Aorta (tissue), 5 donors: ENCODE measurements at places on chromosomes 2 and 18. TPM values are rescaled to one million over a fixed set of nuclear protein-coding genes. Genes with fewer than 3 reads are reported as not detected.

Gene CGREF1
- polyA plus RNA-seq: 5.8 TPM

Gene GYPC
- polyA plus RNA-seq: 173 TPM

Gene ACADL
- polyA plus RNA-seq: 26.5 TPM

Gene STRADB
- polyA plus RNA-seq: 29.7 TPM

Gene MYCN
- polyA plus RNA-seq: 0.26 TPM

Gene LAPTM4A
- polyA plus RNA-seq: 252 TPM

Gene C1QL2
- polyA plus RNA-seq: 0.10 TPM

GRCh38 chr2:150296770-150297546 lies 190.5 kb downstream of the RND3 start:
- no peaks in the 10 kb centered on the region for H3K4me1 ChIP-seq
- DNase-seq: no peak
- H3K4me3 ChIP-seq: no peak overlapping the region
- H3K27ac ChIP-seq: no peak overlapping the region
- H3K36me3 ChIP-seq: no peaks in the 10 kb centered on the region

- no peaks in the 10 kb centered on the region for H3K27me3 ChIP-seq
- no peaks in the 10 kb centered on the region for H3K36me3 ChIP-seq
- H3K27ac ChIP-seq: no peak overlapping the region
- peaks cover 3% of the 10 kb centered on the region for H3K4me1 ChIP-seq
Measured at GRCh38 chr18:3213300-3214059, 6.3 kb downstream of the MYOM1 start.

DNA sequence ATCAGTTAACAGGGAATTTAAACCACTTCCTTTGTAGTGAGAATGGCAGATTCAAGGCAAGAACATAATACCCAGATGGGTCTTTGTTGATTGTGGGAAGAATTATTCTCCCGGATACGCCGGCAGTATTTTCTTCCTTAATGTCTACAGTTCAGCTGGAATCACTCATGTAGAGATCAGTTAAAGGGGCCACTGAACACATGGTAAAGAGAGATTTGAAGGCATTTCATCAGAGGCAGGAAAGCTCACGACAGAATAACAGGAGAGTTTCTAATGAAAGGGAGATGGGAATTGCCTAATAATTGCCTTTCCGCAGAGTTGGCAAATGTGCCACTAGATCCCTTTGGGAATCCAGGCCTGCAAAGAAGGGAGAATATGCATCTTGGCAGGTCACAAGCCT lies 327.7 kb upstream of the ZNF804A start:
- H3K36me3 ChIP-seq: no peaks in the 10 kb centered on the region
- H3K4me1 ChIP-seq: no peaks in the 10 kb centered on the region
- H3K27ac ChIP-seq: no peak overlapping the region
- no peak for DNase-seq

- no peak for DNase-seq
- H3K36me3 ChIP-seq: no peaks in the 10 kb centered on the region
- H3K4me3 ChIP-seq: no peak overlapping the region
- no peaks in the 10 kb centered on the region for H3K27me3 ChIP-seq
Measured at GRCh38 chr2:220847589-220847988, 724.5 kb downstream of the EPHA4 start.

GRCh38 chr2:150859877-150860276 lies 372.4 kb upstream of the RND3 start:
- no peak for DNase-seq
- no peaks in the 10 kb centered on the region for H3K27me3 ChIP-seq
- no peaks in the 10 kb centered on the region for H3K36me3 ChIP-seq
- no peak overlapping the region for H3K4me3 ChIP-seq
- H3K4me1 ChIP-seq: no peaks in the 10 kb centered on the region
- H3K27ac ChIP-seq: no peak overlapping the region

DNA sequence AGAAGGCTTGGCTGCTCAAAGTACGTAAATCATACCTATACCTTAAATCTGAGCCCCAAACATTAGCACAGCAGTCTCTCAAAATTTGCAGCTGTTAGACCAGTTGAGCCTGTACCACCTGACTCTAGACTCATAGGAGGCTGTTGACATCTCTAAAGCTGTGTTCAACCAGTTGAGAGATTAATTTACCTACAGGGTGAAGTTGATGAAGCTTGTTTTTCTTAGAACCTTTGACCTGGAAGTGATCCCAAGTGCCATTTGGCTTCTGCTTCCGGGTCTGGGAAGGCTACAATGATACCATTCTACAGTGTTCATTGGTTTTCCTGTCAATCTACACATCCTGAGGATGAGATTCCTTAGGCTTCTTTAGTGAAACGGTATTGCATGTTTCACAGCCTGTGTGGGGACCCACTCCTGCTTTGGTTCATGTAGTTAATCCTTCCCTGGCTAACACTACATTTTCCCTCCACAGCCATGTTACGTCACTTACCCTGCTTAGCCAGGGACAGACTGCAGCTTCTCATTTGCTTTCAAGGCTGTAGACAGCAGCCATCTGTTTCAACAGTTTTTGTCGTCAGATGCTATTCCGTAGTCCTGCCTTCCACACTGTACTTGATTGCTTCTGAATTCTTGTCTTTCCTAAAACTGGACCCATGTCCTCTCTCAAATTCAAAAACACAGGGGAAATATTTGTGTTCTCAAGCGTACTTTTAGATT lies 4.7 kb upstream of the IL1RL2 start:
- no peak for DNase-seq
- H3K27me3 ChIP-seq: no peaks in the 10 kb centered on the region
- H3K4me1 ChIP-seq: no peaks in the 10 kb centered on the region
- H3K27ac ChIP-seq: no peak overlapping the region
- H3K4me3 ChIP-seq: no peak overlapping the region
- H3K36me3 ChIP-seq: peaks cover 2% of the 10 kb centered on the region

DNA sequence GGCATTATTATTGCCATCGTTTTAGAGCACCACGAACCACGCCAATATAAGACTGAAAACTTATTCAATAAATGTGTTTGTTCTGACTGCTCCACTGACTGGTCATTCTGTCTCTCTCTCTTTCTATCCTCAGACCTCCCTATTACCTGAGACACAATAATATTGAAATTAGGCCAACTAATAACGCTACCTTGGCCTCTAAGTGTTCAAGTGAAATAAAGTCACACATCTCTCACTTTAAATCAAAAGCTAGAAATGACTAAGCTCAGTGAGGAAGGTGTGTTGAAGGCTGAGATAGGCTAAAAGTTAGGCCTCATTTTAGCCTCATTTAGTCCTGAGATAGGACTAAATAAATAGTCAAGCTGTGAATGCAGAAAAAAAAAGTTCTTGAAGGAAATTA lies 38.8 kb downstream of the G6PC2 start:
- no peaks in the 10 kb centered on the region for H3K27me3 ChIP-seq
- no peaks in the 10 kb centered on the region for H3K4me1 ChIP-seq
- no peaks in the 10 kb centered on the region for H3K36me3 ChIP-seq
- DNase-seq: no peak
- no peak overlapping the region for H3K4me3 ChIP-seq

GRCh38 chr2:217652761-217653639 lies 349.8 kb downstream of the TNS1 start:
- H3K36me3 ChIP-seq: no peaks in the 10 kb centered on the region
- H3K27ac ChIP-seq: peak overlapping the region; percentile 74
- no peaks in the 10 kb centered on the region for H3K27me3 ChIP-seq
- peaks cover 2% of the 10 kb centered on the region for H3K4me1 ChIP-seq
- peak; percentile 90 for DNase-seq
- H3K4me3 ChIP-seq: no peak overlapping the region

DNA sequence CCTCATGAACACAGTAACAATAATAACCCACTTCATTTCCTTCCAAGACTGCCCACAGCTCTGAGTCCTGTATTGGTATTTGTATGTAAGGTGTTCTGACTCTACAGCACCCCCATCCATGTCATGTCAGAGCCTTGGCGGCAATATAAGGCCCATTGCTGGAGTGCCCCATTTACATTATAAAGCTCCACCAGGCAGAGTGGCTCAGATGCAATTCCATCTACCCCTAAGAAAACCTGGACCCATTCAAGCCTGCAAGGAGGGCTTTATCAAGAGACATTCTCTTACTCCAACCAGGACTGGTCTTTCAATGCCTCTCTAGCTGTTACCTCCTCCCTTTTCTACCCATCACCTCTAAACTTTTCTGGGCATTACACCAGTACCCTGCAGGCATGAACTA lies 101.6 kb downstream of the ANTXR1 start:
- no peaks in the 10 kb centered on the region for H3K4me1 ChIP-seq
- H3K27me3 ChIP-seq: no peaks in the 10 kb centered on the region

- DNase-seq: peak; percentile 13
- H3K27ac ChIP-seq: no peak overlapping the region
- no peak overlapping the region for H3K4me3 ChIP-seq
- H3K36me3 ChIP-seq: no peaks in the 10 kb centered on the region
Measured at GRCh38 chr2:240157147-240157470, 16.7 kb upstream of the OTOS start.

DNA sequence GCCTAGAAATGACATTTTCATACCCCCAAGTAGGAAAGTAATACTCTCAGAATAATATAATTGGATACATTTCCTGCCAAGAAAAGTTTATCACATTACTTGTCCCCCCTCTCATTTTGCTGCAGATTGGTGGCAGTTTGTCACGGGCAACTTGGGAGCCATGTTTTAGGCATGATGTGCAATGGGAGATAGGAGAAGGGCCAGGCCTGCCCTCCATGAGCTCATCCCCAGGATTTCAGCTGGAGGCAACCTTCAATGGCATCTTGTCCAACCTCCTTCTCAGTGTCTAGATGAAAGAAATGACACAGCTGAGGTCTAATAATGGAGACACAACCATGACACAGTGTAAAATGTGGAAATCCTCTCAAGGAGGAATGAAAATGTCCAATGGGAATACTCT lies 11.4 kb upstream of the RAB31 start:
- H3K36me3 ChIP-seq: no peaks in the 10 kb centered on the region
- no peak for DNase-seq
- H3K4me1 ChIP-seq: no peaks in the 10 kb centered on the region
- H3K27ac ChIP-seq: no peak overlapping the region
- H3K27me3 ChIP-seq: no peaks in the 10 kb centered on the region

GRCh38 chr2:36663851-36664695 lies 32.4 kb upstream of the VIT start:
- no peak for DNase-seq
- H3K4me1 ChIP-seq: no peaks in the 10 kb centered on the region
- H3K27ac ChIP-seq: no peak overlapping the region
- no peaks in the 10 kb centered on the region for H3K36me3 ChIP-seq
- H3K27me3 ChIP-seq: no peaks in the 10 kb centered on the region

DNA sequence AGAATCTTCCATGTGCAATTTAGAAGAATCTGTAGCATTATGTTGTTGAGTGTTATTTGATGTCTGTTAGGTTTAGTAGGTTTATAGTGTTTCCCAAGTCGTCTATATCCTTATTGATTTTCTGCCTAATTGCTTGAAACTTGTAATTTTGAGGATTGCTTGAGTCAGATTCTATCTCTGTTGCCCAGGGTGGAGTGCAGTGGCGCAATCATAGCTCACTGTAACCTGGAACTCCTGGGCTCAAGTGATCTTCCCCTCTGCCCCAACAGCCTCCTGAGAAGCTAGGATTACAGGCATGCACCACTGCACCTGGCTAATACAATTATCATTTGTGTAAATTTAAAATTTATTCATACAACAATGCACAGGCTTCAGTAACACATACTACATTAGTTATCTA lies 3.1 kb upstream of the TCF23 start:
- H3K4me3 ChIP-seq: no peak overlapping the region
- H3K27ac ChIP-seq: no peak overlapping the region
- no peaks in the 10 kb centered on the region for H3K36me3 ChIP-seq
- DNase-seq: no peak

DNA sequence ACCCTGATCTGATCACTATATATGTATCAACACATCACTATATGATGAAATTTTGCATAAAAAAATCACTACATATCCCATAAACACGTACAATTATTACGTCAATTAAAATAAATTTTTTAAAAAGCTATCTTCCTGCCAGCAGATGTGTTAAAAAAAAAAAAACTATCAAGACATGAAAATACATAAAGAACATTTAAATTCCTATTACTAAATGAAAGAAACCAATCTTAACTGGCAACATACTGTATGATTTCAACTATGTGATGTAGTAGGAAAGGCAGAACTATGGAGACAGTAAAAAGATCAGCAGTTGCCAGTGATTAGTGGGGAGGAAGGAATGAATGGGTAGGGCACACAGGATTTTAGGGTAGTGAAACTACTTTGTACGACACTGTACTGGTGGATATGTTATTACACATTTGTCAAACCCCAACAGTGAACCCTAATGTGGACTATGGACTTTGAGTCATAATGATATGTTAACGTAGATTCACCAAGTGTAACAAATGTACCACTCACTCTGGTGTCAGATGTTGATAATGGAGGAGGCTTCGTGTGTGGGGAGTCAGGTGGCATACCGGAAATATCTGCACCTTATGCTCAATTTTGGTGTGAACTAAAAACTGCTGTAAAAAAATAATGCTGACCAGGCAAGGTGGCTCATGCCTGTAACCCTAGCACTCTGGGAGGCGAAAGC lies 27.4 kb downstream of the USP34 start:
- H3K27ac ChIP-seq: no peak overlapping the region
- H3K4me3 ChIP-seq: no peak overlapping the region
- H3K4me1 ChIP-seq: no peaks in the 10 kb centered on the region
- H3K27me3 ChIP-seq: no peaks in the 10 kb centered on the region
- DNase-seq: no peak

GRCh38 chr18:23894661-23895175 lies 119.8 kb upstream of the TTC39C start:
- no peak overlapping the region for H3K27ac ChIP-seq
- DNase-seq: no peak
- H3K4me1 ChIP-seq: no peaks in the 10 kb centered on the region
- H3K36me3 ChIP-seq: no peaks in the 10 kb centered on the region
- no peaks in the 10 kb centered on the region for H3K27me3 ChIP-seq

DNA sequence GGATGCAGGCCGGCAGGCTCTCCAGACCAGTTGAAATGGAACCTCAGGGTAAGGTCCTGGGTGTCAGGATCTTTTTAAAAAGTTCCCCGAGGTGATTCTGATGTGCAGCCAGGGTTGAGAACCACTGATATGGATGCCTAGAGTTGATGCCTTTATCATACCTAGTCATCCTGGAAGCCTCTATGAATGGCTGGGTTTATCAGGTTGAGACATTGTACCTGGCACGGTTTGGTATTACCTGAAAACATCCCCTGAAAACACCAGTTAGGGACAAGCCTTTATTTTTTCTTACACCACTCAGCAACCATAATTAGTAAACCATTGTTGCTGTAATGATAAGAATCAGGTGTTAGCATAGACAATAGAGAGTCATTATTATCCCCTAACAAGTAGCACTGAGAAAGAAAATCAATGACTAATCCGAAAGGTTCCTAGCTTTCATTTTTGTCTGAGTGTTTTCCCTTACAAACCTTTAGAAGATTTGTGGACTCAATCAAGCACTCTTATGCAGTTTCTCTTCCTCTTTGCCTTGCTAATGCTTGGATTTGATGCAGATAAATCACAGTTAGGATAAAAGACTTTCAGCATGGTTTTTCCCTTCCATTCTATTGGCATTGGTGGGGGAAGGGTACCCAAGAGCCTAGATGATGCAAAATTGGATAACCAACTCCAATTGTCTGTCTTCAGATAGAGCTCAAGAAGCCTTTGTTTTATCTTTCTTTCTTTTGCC lies 116.5 kb upstream of the LYPD6 start:
- no peaks in the 10 kb centered on the region for H3K36me3 ChIP-seq
- no peak overlapping the region for H3K27ac ChIP-seq
- no peaks in the 10 kb centered on the region for H3K4me1 ChIP-seq
- DNase-seq: no peak
